ENCODE measurements at places on chromosomes 1 and 21. TPM values are rescaled to one million over a fixed set of nuclear protein-coding genes. Genes with fewer than 3 reads are reported as not detected.

ACTA1 gene
- total RNA-seq, result 26.1 TPM

ARHGAP29 gene
- total RNA-seq, result 32.9 TPM

SLC35F3 gene
- total RNA-seq, result 14.8 TPM

TMEM183A gene
- total RNA-seq, result 89.7 TPM

PCP4 gene
- 0.44 TPM for total RNA-seq

PM20D1 gene
- not detected for total RNA-seq

TNFRSF1B gene
- total RNA-seq, result 0.27 TPM

OR2T35 gene
- total RNA-seq, result not detected

CFHR2 gene
- total RNA-seq, result not detected

C1orf174 gene
- total RNA-seq, result 31.4 TPM
